ENCODE measurements at places on chromosomes 6 and 20. TPM values are rescaled to one million over a fixed set of nuclear protein-coding genes. Genes with fewer than 3 reads are reported as not detected.

The ACTL10 gene
- 4.2 TPM for total RNA-seq

The CD109 gene
- total RNA-seq = 15.8 TPM

The SLC4A11 gene
- total RNA-seq = 4.0 TPM

The BFSP1 gene
- 0.38 TPM for total RNA-seq

The AFG1L gene
- total RNA-seq = 5.1 TPM

The VNN1 gene
- not detected for total RNA-seq

The PBOV1 gene
- total RNA-seq = not detected

The MYLK2 gene
- total RNA-seq = 0.19 TPM

The HEY2 gene
- not detected for total RNA-seq

The GRIK2 gene
- not detected for total RNA-seq

The C20orf144 gene
- 0.32 TPM for total RNA-seq

The EFCAB8 gene
- total RNA-seq = 0.21 TPM

The TFAP2C gene
- not detected for total RNA-seq

The POPDC3 gene
- total RNA-seq = not detected

The PPIL6 gene
- 0.17 TPM for total RNA-seq

The GMDS gene
- 36.0 TPM for total RNA-seq

The MAFB gene
- 0.11 TPM for total RNA-seq

The NEDD9 gene
- total RNA-seq = 57.5 TPM

The MLN gene
- not detected for total RNA-seq

The TMEM217 gene
- 5.1 TPM for total RNA-seq

The MYMX gene
- not detected for total RNA-seq

The SLC22A23 gene
- total RNA-seq = 0.17 TPM

The MUC21 gene
- total RNA-seq = not detected

The HNF4A gene
- total RNA-seq = not detected

Data from activated CD8-positive, alpha-beta memory T cell treated with anti-CD3 and anti-CD28 coated beads for 36 hours (primary cell).